ENCODE measurements at places on chromosomes 5 and 9.

DNA sequence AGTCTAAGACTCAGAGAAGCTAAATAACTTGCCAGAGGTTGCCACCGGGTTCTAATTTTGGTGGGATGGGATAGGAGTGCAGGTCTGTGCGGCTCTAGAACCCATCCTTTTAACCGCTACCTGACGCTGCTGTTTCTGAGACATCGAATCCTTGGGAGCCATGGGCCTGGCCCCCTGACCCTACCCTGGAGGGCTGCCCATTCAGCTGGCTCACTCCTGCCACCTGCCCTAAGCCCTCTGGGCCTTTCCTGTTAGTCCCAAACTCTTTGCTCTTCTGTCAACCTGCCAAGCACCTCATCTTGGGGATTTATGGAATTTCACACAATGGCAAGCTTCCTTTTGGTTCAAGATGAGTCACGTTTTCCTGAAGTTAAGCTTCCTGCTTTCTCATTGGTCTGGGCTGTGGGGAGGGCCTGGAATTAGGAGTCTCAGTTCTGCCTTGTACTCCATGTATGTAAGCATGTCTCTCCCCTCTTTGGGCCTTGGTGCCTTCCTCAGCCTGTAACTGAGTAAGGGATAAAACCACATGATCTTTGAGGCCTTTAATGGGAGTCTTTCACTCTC lies 26.6 kb downstream of the ENHO start:
- DNase-seq, result peak; percentile 37

- no peak for DNase-seq
Measured at GRCh38 chr9:137176302-137177182, 4.7 kb upstream of the TMEM210 start.

GRCh38 chr5:179860301-179860700 lies 1.7 kb upstream of the MRNIP start:
- peak; percentile 49 for DNase-seq

- no peak for DNase-seq
Measured at GRCh38 chr5:152405145-152405544, at the start of gene NMUR2. Gene NMUR2, minus strand, starts transcription at chr5:152405279. Its CDS starts 166 bp downstream, at chr5:152405113.

DNA sequence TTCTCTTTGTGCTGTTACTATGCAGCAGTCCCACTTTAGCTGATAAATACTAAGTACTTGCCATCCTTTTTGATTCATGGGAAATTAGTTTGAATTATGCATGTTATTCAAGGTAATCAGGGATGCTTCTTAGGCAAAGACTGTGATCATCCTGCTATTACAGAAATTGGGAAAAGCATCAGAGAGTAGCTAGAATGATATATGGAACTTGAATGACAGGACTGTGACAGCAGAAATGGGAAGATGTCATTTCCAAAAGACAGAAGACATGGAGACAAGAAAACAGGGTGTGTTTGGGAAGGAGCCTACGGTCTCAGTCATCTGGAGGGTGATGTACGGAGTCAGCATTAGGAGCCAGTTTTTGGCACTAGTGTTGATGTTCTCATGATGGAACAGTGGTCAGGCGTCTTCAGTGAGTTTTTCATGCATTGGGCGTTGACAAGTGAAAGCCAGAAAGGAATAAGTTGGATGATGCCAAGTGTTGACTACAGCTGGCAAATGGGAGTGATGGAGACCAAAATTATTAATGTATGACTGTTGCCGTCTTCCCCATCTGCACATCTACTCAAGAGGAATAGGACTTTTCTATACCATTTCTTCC lies 70.4 kb downstream of the TMEM167A start:
- no peak for DNase-seq

DNA sequence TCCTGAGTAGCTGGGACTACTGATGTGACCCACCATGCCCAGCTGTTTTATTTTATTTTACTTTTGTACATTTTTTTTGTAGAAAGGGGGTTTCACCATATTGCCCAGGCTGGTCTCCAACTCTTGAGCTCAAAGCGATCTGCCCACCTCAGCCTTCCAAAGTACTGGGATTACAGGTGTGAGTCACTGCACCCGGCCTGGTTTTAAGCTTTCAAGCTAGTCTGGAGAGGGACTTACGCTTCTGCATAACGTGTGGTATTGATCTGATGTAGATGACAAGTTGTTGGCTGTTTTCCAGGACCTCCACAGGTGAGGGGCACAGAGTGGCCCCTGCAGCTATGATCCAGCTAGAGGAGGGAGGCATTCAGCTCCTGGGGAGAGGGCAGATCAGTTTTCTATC lies 6.8 kb upstream of the CCL21 start:
- no peak for DNase-seq

GRCh38 chr5:134215757-134216156 lies 10.1 kb downstream of the PPP2CA start:
- DNase-seq, result no peak

DNA sequence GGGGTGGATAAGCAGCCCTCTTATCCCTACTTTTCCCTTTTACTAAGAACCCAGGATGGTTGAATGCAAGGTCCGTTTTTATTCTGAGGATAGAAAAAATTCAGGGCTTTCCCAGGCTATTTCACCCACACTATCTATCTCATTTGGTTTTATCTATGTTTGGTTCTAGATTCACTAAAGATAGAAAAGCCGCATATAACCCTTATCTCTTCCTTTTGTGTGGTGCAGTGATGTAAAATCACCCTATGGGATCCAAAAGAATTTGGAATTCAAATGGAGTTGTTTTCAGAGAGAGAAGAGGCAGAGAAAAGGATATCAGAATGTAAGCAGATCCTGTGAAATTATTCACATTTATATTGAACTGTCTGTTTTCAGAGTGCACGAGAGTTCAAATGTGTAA lies 236.3 kb upstream of the RFX3 start:
- DNase-seq, result no peak

GRCh38 chr9:107118863-107119624 lies 164.0 kb upstream of the RAD23B start:
- no peak for DNase-seq

DNA sequence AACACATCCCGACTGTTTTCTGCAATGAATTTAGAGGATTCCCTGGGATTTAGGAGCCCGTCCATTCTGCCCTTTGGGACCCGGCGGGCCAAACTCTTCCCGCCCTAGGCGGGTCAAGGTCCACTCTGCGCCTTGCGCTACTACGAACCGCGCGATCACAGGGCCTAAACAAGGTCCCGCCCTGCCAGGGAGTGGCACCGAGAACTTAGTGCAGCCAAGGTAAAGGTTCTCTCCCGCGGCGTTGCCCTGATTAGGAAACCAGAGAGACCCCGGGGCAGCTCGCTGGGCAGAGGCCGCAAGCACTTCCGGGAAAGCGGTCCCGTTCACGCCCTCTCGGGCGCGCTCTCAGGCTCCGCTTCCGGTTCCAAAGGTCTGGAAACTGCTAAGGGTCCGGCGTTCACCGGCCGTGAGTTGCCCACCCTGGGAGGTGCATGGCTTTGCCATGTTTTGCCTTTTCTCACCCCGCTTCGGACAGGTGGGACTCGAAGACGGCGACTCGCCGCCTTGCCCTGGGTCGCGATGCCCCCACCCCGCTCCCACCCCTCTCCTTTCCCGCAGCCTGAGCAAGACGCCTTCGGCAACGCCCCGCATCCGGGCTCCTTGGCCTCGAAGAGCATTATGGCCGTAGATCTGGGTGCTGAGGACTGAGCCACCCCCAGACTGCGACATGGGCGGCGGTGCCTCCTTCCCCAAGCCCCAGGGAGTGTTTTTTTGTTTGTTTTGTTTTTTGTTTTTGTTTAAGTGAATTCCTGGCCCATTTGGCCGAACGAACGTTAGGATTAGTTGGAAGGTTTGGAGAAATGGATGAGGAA lies 23.4 kb downstream of the HNRNPK start:
- DNase-seq, result no peak

- DNase-seq, result no peak
Measured at GRCh38 chr5:89421035-89421434, 538.1 kb upstream of the MEF2C start.

- no peak for DNase-seq
Measured at GRCh38 chr9:99126312-99126711, 21.4 kb downstream of the TGFBR1 start.

DNA sequence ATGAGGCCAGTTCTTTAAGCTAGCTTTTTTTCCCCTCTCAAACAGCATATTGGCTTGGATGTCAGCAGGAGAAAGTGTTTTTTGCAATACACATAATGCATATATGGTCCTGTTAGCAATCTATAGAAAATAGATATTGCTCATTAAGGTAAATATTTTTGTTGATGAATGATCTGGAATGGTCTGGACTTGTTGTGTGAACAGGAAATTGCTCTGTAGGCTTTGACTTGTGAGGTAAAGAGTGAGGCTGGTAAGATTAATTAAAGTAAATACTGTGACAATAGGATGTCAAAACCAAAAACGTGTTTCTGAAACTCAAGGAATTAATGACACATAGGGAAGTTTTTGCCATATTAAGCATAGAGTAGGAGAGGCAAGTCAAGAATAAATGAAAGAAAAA lies 176.0 kb downstream of the TRIO start:
- DNase-seq, result no peak

GRCh38 chr5:150788977-150789376 lies 10.4 kb downstream of the SMIM3 start:
- no peak for DNase-seq

DNA sequence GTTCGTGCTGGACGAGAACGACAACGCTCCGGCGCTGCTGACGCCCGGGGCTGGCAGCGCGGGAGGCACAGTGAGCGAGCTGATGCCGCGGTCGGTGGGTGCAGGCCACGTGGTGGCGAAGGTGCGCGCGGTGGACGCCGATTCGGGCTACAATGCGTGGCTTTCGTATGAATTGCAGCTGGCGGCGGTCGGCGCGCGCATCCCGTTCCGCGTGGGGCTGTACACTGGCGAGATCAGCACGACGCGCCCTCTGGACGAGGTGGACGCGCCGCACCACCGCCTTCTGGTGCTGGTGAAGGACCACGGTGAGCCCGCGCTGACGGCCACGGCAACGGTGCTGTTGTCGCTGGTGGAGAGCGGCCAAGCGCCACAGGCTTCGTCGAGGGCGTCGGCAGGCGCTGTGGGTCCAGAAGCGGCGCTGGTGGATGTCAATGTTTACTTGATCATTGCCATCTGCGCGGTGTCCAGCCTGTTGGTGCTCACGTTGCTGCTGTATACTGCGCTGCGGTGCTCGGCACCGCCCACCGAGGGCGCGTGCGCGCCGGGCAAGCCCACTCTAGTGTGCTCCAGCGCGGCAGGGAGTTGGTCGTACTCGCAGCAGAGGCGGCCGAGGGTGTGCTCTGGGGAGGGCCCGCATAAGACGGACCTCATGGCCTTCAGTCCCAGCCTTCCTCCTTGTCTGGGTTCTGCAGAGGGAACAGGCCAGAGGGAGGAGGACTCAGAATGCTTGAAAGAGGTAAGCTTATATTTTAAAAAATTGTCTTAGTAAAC lies 2.2 kb downstream of the PCDHA13 start:
- DNase-seq, result peak; percentile 90

GRCh38 chr5:141805874-141806595 lies 72.2 kb downstream of the PCDH1 start:
- no peak for DNase-seq

DNA sequence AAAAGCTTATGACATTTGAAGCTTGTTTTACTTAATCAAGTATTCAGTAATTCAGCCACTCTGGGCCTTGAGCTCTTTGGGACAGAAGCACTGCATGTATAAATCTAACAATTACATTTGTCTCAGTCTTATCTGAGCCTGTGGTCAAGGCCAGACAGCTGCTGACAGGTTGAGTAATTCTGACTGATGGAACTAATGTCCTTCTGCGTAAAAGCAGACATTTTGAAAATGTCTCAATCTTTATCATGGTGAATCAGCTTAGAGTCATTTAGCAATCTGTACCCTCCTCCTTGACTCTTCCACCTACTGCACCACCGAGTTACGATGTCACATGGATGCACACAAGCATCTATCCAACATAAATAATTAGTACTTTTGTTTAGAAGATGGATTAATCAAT lies 400.0 kb downstream of the ARRDC3 start:
- DNase-seq, result no peak

DNA sequence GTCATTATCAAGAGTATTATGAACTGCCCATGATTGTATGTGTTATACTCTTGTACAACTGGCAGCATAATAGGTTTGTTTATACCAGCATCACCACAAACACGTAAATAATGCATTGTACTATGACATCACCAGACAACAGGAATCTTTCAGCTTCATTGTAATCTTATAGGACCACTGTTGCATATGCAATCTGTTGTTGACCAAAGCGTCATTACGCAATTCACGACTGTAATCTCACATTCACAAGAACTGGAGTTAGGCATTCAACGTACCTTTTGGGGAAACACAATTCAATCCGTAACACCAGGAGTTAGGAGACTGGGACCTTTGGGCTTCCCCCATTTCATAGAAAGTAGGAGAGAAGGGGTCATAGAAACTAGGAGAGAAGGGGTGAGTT lies 20.4 kb upstream of the ARSI start:
- no peak for DNase-seq

DNA sequence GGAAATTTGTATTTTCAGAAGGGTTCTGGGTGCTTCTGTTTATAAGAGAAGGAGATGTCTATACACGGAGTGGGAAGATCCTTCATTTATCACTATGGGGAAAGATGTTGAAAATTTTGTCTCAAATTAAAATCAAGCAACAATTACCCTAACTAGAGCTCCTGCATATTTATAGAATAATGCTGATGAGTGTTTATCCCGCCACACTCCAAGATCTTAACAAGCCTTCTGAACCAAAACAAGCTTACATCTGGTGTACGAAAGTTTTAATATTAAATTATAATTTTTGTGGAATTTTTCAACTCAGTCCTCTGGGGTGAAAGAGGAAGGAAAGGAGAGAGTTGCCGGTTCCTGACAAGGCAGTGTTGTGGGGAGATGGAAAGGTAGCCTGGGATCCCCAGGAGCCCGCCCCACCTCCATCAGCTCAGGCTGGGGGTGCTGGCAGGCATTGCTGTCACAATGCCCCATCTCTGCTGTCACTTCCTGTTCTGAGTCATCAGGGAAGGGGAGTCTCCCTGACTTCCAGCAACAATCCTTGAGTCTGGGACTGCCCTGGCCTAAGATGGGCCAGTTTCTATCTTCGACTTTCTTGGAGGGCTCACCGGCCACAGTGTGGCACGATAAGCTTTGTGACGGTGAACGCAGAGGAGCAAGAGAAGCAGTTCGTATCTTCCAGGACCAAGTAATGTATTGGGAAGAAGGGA lies 64.5 kb downstream of the ERAP1 start:
- DNase-seq, result no peak

DNA sequence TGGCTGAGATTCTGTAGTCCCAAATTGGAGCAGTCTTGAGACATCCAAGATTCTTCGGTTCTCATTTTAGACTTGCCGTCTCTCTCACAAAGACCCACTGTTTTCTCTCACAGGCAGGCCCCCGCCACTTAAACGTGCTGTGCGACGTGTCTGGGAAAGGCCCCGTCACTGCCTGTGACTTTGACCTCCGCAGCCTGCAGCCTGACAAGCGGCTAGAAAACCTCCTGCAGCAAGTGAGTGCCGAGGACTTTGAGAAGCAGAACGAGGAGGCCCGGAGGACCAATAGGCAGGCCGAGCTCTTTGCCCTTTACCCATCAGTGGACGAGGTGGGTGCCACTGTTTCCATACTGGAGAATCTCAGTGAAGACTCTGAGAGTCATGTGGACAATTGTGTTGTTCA lies 97.2 kb downstream of the DOCK8 start:
- DNase-seq, result no peak

All from chondrocyte (in vitro differentiated cells).